ENCODE measurements at places on chromosomes 6 and 20.

DNA sequence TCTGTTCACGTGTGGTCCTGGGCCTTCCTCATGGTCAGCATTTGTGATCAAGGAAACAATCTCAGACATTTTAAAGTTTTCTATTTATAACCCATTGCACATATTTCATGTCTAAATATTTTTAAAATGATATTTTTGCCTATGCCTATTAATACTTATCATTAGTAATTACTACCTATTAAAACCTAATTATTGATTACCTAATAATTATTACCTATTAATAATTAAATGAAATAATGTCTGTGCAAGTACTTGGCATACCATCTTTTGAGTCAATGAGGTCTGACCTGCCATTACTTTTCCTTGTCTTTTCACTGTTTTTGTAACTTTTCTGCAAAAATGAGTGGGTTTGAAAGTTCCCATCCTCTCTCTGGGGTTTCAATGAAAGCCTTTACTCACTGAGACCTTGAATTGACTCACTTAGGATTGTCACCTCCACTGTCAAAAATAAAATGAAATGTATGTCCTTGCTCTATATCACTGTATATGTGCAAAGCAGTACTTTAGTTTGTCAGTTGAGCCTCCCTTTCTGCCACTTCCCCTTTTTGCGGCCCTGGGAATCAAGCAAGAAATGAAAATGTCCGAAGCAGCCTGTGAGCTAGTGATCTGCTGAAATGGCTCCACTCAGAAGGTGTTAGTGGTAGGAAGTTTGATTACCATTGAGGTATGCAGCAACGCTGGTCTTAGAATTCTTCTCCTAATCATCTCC, 87.8 kb downstream of the L3MBTL3 start:
- no peak for ATAC-seq

- ATAC-seq: no peak
These were observed 164.9 kb downstream of the UTRN start for GRCh38 chr6:144449911-144450597.

DNA sequence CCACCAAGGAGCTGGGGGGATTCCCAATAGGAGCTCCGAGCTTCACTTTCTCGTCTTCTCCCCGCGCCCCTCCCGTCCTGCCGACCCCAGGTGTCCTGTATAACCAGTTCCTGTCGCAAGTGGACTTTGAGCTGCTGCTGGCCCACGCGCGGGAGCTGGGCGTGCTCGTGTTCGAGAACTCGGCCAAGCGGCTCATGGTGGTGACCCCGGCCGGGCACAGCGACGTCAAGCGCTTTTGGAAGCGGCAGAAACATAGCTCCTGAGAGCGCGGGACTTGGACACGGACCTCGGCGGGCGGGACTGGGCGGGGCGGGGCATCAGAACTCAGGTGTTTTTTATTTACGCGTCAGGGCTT, 340 bp upstream of the VARS2 start:
- ATAC-seq: no peak

GRCh38 chr20:33370291-33370690, 31.0 kb downstream of the CDK5RAP1 start:
- peak; percentile 52 for ATAC-seq

DNA sequence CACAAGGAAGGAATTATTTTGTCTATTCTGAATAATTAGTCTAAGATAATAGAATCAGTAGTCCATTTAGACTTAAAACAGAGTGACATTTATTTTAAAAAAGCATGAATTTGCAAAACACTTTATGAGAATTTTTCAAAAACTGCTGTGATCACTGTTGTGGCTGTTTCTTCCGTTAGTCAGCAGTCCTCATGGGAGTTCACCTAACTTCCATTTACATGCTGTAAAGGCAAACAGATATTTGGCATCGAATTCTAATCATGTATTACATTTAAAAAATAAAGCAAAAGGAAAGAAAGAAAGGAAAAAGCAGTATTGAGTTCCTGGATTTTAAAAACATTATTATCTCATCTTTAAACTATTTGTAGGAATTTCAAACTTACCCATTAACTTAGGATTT, 111.8 kb downstream of the MTHFD1L start:
- no peak for ATAC-seq

DNA sequence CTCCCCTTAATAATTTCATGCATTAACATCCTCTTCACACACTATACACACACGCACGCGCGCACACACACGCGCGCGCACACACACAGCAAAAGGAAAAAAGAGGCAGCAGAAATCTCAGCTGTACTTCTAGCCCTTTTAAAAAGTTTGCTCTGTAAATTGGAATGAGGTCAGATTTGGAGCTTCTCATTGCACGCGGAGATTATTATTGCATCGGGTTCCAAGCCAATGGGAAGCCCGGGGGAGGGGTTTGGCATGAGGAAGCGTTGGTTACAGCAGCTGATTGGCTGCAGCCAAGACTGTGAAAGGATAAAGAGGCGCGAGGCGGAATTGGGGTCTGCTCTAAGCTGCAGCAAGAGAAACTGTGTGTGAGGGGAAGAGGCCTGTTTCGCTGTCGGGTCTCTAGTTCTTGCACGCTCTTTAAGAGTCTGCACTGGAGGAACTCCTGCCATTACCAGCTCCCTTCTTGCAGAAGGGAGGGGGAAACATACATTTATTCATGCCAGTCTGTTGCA, at the start of gene SOX4:
TSS of gene SOX4 (plus strand) at position 340 of the 515 bp plus-strand sequence. CDS start 784 bp downstream, outside the sequence.
- peak; percentile 65 for ATAC-seq

DNA sequence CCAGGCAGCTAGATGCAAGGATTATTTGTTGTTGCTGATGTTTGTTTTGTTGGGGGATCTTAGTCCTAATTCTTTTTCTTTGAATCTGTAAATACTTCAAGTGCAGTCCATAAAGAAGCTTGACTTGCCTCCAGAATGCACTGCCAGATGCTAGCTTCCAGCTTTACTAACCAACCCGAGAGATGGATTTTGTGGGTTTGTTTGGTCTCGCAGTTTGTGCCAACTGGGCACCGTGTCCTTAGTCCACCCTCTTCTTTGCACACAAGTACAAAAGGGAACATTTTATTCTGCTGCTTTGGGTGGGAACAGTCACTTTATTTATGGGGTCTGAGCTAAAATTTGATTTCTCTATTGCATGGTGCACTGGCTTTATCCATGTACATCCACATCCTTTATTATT, 212.0 kb downstream of the PLCB1 start:
- no peak for ATAC-seq

DNA sequence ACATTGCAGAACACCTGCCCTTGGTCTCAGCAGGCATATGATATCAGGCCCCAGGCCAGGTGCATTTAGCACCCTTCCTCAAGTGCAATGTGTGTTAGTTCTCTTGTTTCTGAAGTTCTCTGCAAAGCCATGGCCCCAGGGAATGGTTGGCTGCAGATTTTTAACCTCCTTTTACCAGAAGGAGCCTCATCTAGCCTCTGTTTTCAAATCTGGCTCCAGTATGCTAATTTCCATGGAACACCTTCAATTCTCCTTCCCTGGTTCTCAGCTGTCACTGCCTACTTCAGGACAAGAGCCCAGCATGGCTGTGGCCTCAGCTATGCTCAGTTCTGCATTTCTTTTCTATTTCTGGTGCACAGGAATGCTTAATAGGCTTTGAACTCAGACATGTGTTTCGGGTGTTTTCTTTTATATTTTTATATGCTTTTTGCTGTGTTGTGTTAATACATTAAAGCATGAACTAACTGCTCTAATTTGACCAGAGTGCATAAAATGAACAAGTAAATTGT, 51.6 kb upstream of the OGFRL1 start:
- no peak for ATAC-seq

GRCh38 chr6:24721461-24722215, 2.7 kb upstream of the C6orf62 start:
- peak; percentile 58 for ATAC-seq

DNA sequence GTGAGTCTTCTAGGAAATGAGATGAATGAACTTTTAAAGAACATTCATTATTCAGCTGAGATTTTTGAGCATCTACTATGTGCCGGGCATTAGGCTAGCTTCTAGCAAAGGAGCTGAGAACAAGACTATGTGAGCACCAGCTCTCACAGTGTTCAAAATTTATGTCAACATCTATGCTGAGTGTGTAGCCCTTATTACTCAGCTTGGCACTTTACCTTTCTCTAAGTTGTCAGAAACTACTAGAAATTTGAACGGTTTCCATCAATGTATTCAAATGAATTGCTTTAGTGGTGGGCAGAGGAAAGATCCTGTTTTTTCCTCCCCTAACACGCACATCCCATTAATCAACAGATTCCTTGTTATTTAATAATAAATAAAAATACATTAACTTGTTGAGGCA, 33.3 kb downstream of the CYP24A1 start:
- ATAC-seq: no peak

DNA sequence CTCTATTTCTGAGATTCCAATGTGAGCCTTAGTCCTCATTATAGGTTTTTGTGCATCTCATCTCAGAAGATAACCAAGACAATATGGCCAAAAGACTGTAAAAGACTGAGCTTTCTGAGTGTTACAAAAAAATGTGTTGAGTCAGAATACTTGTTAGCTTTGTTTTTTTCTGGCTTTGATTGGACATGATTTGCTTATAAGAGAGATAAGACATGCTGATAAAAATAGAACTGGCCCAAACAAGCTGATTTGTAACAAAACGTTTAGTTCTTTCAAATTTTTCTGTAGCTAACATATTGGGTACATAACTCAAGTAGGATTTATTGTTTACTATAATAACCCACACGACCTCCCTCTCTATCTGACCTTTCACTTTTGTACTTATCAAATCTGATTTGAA, 32.9 kb downstream of the FILIP1 start:
- no peak for ATAC-seq

- no peak for ATAC-seq
These were observed 397.3 kb upstream of the NRSN1 start for GRCh38 chr6:23728707-23729106.

GRCh38 chr20:3767110-3767426, 485 bp downstream of the ADISSP start:
- no peak for ATAC-seq

- no peak for ATAC-seq
These were observed 102.6 kb downstream of the PERP start for GRCh38 chr6:138004430-138005287.

GRCh38 chr6:125367036-125367782, 65.4 kb upstream of the HDDC2 start:
- no peak for ATAC-seq

- no peak for ATAC-seq
These were observed 54.4 kb downstream of the OPRM1 start for GRCh38 chr6:154093231-154094044.

GRCh38 chr20:19313342-19314069, 101.1 kb downstream of the SLC24A3 start:
- ATAC-seq: no peak

DNA sequence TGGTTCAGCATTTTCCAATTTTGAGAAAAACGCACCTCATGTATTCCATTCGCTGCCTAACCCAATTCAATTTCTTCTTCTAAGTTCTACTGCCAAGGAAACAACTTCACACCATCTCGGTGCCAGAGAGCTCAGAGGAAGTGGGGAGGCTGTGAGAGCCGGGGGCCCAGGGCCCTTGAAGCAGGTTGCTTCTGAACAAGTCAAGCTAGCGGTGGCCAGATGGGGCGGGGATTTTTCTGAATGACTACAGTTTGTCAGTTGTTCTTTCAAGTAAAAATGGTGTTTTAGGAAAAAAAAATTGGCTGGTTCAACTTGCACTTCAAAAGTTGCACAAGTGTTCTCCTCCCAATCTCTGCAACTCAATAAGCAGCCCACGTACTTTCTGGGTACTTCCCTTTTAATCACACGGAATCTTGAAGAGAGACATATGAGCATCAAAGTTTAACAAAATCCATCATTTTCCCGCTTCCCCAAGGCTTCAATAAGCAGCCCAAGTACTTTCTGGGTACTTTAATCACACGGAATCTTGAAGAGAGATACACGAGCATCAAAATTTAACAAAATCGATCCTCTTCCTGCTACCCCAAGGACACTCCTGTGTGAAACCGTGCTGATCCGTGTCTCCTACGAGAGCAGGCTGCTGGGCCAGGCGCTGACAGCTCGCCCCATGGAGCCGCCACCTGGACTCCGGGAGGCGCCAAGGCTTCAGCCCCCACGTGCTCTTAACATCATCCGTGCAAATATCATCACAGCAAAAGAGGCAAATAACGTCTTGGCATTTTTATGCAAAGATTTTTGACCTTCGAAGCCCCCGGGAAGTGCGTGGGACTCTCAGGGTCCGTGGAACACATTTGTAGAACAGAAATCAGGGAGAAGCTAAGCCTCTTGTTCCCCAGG, 186.7 kb upstream of the PDE10A start:
- no peak for ATAC-seq

DNA sequence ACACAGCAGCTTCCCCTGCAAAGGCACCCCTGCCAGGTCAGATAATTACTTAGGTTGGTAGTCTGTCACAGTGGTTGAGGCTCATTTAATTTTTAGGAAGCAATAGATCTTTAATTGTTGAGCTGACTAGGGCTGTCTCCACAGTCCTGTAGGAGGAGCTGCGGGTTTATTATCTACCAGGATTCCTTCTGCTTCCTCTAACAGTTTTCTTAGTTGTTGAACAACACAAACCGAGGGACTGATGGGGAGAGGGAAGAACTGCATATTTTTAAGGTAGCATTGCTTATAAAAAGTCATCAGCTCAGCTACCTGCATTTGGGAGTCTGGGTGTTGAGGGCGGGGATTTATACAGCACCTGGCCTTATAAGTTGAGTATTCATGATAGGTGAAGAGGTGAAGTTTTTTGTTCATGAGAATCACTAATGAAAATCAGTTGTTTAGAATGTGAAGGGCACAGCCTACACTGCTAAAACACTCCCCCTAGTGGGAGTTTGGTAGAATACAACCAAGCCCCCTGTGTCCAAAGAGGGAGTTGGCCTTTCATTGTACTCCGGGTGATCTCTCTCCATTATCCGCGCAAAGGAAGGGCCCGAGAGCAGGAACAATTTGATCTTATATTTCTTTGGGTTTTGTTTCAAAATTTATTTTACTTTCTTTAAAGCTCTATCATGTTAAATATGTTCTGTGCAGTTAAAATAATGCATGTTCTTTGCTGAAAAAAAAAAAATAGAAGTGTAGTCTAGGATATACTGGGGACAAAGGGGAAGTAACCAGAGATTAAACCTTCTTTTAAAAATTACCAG, 69.6 kb downstream of the SSR1 start:
- peak; percentile 44 for ATAC-seq

GRCh38 chr6:148557796-148558321, 189.0 kb upstream of the UST start:
- ATAC-seq: no peak

- no peak for ATAC-seq
These were observed 19.9 kb upstream of the MUC21 start for GRCh38 chr6:30963641-30964040.

GRCh38 chr20:38973645-38974044, 11.5 kb downstream of the DHX35 start:
- ATAC-seq: no peak

- peak; percentile 4 for ATAC-seq
These were observed 739 bp downstream of the CTSZ start for GRCh38 chr20:59006167-59006863.

- ATAC-seq: no peak
These were observed 68.0 kb upstream of the TBC1D7 start for GRCh38 chr6:13396241-13396792.

- no peak for ATAC-seq
These were observed 1.6 kb upstream of the CD93 start for GRCh38 chr20:23087587-23088251.

- ATAC-seq: no peak
These were observed 109.4 kb upstream of the NEDD9 start for GRCh38 chr6:11341867-11342266.

- ATAC-seq: peak; percentile 97
These were observed 81.9 kb upstream of the E2F3 start for GRCh38 chr6:20319520-20320357.

- ATAC-seq: no peak
These were observed 107.9 kb upstream of the PREP start for GRCh38 chr6:105510746-105511145.

GRCh38 chr6:110560239-110561007, 84.0 kb upstream of the SLC22A16 start:
- ATAC-seq: no peak

GRCh38 chr6:47455533-47456209, 21.9 kb upstream of the CD2AP start:
- no peak for ATAC-seq
